MCF 10A (cell line): ENCODE measurements at places on chromosomes 7 and 10. TPM values are rescaled to one million over a fixed set of nuclear protein-coding genes. Genes with fewer than 3 reads are reported as not detected.

- H3K27ac ChIP-seq, result peak overlapping the region; percentile 80
- no peaks in the 10 kb centered on the region for H3K27me3 ChIP-seq
- H3K4me1 ChIP-seq, result peaks cover 30% of the 10 kb centered on the region
Measured at GRCh38 chr10:102720337-102720736, 5.9 kb downstream of the SFXN2 start.

JAKMIP3 gene
- not detected in 2 replicates for total RNA-seq

KIF5B gene
- total RNA-seq, result 150 and 187 TPM in 2 replicates

DEPP1 gene
- total RNA-seq, result 0.76 and 0.84 TPM in 2 replicates

GRCh38 chr10:71939861-71940474 lies 24.2 kb upstream of the CHST3 start:
- DNase-seq, result no peak
- H3K27me3 ChIP-seq, result no peaks in the 10 kb centered on the region
- H3K36me3 ChIP-seq, result peaks cover 2% of the 10 kb centered on the region
- H3K4me1 ChIP-seq, result no peaks in the 10 kb centered on the region
- H3K27ac ChIP-seq, result no peak overlapping the region

- H3K4me1 ChIP-seq, result peaks cover 6% of the 10 kb centered on the region
- no peak overlapping the region for H3K27ac ChIP-seq
- peaks cover 57% of the 10 kb centered on the region for H3K36me3 ChIP-seq
- no peak overlapping the region for H3K4me3 ChIP-seq
- H3K27me3 ChIP-seq, result no peaks in the 10 kb centered on the region
- no peak for DNase-seq
Measured at GRCh38 chr7:139091677-139091996, 17.9 kb downstream of the ZC3HAV1 start.

DNA sequence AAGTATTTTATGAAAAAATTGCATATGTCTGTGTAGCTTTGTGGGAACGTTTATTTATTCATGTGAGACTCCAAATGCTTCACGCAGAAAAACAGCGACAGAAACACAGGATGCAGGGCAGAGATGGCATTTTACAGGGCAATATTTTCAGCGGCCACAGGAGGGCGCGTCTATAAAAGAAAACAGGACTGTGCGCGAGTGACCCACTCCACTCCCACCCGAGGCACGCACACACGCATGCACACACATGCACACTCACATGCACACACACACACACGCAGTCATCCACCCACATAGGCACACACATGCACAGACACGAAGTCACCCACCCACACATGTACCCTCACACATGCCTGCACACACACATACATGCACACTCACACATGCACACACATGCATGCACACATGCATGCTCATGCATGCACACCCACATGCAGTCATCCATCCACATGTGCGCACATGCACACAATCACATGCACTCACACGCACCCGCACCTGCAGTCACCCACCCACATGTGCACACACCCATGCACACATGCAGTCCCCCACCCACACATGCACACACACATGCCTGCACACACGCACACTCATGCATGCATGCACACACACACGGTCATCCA lies 96.3 kb downstream of the DNAJB6 start:
- H3K4me3 ChIP-seq, result peak overlapping the region; percentile 50
- H3K36me3 ChIP-seq, result no peaks in the 10 kb centered on the region
- peak; percentile 41 for DNase-seq
- no peak overlapping the region for H3K27ac ChIP-seq
- H3K27me3 ChIP-seq, result no peaks in the 10 kb centered on the region

DNA sequence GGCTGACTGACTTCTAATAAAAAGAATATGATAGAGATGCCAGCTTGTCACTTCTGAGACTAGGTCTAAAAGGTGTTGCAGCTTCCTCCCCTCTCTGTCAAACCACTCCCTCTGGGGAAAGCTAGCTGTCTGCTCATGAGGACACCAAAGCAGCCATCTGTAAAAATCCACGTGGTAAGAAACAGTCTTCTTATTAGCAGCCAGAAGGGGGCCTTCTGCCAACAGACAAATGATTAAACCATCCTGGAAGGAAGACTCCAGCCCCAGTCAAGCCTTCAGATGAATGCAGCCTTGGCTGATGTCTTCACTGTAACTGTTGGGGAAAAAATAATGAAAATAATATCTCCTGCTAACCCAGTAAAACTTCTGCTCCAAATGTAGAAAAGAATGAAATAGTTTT lies 41.9 kb upstream of the DAGLB start:
- H3K27me3 ChIP-seq, result no peaks in the 10 kb centered on the region
- H3K36me3 ChIP-seq, result peaks cover 6% of the 10 kb centered on the region
- no peak overlapping the region for H3K27ac ChIP-seq
- no peak overlapping the region for H3K4me3 ChIP-seq
- no peaks in the 10 kb centered on the region for H3K4me1 ChIP-seq
- no peak for DNase-seq

DNA sequence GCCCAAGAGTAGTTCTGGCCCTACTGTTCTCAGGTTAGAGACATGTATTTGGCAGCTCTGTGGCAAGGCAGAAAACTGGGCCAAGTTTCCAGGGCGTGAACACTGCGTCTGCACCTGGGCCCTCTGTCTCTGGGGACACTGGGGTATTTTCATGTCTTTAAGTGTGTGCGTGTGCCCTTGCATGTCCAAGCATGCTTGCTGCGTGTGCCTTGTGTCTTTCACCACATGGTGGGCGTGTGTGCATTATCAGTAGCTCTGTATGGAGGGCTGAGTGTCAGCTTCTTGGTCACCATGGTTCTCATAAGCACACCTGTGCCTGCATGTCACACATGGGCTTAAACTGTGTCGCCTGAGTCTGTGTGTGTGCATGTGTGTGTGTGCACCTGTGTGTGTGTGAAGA lies 69.3 kb downstream of the HIPK2 start:
- DNase-seq, result no peak
- no peak overlapping the region for H3K27ac ChIP-seq
- no peak overlapping the region for H3K4me3 ChIP-seq
- H3K4me1 ChIP-seq, result peaks cover 27% of the 10 kb centered on the region
- H3K36me3 ChIP-seq, result peaks cover 93% of the 10 kb centered on the region
- H3K27me3 ChIP-seq, result no peaks in the 10 kb centered on the region

DNA sequence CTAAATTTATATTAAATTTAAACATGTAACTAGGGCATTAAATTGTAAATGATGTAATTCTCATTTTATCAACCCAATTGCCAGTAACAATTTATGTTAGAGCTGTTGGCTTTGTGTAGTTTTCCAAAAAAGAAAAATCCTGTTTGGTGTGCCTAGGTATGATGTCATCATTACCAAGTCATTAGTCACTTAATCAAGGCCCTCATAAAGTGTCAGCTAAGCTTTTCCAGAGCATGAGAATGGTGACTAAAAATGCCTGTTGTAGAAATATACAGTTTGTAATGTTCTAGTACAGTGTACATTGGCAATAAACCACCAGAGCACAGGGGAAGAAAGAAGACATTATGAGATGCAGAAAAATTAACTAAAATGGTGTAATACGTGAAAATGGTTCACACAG lies 593.8 kb upstream of the ANKRD30A start:
- H3K36me3 ChIP-seq, result no peaks in the 10 kb centered on the region
- DNase-seq, result peak; percentile 4
- H3K27ac ChIP-seq, result no peak overlapping the region

- peak overlapping the region; percentile 77 for H3K4me3 ChIP-seq
- H3K4me1 ChIP-seq, result peaks cover 6% of the 10 kb centered on the region
- DNase-seq, result no peak
- H3K27me3 ChIP-seq, result no peaks in the 10 kb centered on the region
- H3K36me3 ChIP-seq, result no peaks in the 10 kb centered on the region
Measured at GRCh38 chr7:114921631-114922025, 266 bp upstream of the MDFIC start.

LIPN gene
- not detected in 2 replicates for total RNA-seq

DNA sequence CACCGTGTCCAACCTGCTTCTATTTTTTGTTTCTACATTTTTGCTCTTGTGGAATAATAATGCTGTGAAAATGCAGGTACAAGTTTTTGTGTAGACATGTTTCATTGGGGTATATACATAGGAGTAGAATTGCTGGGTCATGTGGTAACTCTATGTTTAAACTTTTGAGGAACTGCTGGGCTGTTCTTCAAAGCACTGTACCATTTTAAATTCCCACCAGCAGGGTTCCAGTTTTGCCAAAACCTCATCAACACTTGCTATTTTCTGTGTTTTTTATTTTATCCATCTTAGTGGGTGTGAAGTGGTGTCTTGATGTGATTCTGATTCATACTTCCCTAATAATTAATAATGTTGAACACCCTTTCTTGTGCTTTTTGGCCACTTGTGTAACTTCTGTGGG lies 138.6 kb downstream of the RGS10 start:
- no peak for DNase-seq
- H3K27me3 ChIP-seq, result no peaks in the 10 kb centered on the region
- H3K27ac ChIP-seq, result no peak overlapping the region

LBX1 gene
- total RNA-seq, result not detected in 2 replicates

GRCh38 chr7:91632234-91632940 lies 248.1 kb downstream of the MTERF1 start:
- H3K27me3 ChIP-seq, result no peaks in the 10 kb centered on the region
- no peak overlapping the region for H3K4me3 ChIP-seq
- no peak overlapping the region for H3K27ac ChIP-seq
- no peaks in the 10 kb centered on the region for H3K36me3 ChIP-seq

DNA sequence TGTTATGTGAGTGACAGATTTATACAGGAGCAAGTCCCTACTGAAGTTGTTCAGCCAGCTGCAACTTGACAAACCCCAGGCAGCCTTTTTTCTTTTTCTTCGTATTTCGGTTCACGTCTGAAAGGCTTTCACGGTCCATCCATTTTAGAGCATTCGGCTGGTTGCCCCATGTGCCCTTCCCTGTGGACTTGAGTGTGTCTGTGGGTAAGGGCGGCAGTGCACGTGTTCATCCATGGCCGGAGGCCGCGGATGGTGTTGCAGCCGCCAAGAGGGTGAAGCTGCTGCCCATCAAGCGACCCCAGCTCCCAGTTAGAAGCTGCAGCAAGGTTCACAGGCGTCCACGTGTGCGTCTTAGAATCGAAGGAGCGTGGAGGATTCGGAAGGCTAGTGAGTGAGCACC lies 35.9 kb downstream of the PPP2R2D start:
- no peak overlapping the region for H3K4me3 ChIP-seq
- H3K4me1 ChIP-seq, result no peaks in the 10 kb centered on the region
- H3K36me3 ChIP-seq, result peaks cover 52% of the 10 kb centered on the region
- H3K27ac ChIP-seq, result no peak overlapping the region

DNA sequence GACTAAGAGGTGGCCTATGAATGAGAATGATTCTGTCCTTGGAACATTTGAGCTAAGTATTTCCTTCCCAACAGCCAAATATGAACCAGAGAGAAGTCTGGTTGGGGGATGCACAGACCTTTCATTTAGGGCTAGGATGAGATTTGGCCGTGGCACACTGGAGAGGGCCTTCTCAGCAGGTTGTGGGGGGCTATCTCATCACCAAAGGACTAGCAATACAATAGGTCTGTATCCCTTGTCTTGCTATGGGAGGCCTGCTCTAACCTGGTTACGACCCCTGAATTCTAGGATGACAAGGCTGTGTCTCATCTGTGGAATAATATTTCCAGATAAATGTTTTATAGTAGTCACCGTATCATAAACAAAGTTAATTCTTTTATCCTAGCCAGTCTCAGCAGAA lies 133.0 kb downstream of the CHRM2 start:
- no peak overlapping the region for H3K4me3 ChIP-seq
- H3K27me3 ChIP-seq, result peaks cover 51% of the 10 kb centered on the region

DNA sequence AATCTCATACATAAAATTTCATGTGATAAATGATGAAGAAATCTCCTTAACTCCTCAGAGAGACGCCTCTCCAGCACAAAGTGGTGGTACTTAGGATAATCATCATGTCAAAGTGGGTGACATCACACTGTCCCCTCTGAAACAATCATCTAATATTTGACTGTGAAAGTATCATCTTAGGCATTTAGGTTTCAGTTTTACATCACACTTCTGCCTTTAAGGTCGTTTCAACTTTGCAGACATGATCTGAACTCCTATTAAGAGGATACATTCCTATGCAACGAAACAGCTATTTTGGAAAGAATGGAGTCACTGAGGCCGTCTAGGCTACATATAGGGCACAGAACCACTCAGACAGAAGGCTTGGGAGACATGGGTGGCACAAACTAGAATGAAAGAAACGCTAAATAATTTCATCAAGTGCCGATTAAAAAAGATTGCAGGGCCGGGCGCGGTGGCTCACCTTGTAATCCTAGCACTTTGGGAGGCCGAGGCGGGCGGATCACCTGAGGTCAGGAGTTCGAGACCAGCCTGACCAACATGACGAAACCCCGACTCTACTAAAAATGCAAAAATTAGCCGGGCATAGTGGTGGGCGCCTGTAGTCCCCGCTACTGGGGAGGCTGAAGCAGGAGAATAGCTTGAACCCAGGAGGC lies 2.0 kb downstream of the VOPP1 start:
- H3K27me3 ChIP-seq, result no peaks in the 10 kb centered on the region
- peaks cover 7% of the 10 kb centered on the region for H3K36me3 ChIP-seq
- H3K27ac ChIP-seq, result peak overlapping the region; percentile 63
- H3K4me3 ChIP-seq, result peak overlapping the region; percentile 86

BHLHA15 gene
- 3.2 and 6.0 TPM in 2 replicates for total RNA-seq
